AG04449 (cell line): ENCODE measurements at places on chromosomes 5 and 9.

GRCh38 chr9:18056269-18056992, 417.5 kb upstream of the ADAMTSL1 start:
- DNase-seq = no peak

DNA sequence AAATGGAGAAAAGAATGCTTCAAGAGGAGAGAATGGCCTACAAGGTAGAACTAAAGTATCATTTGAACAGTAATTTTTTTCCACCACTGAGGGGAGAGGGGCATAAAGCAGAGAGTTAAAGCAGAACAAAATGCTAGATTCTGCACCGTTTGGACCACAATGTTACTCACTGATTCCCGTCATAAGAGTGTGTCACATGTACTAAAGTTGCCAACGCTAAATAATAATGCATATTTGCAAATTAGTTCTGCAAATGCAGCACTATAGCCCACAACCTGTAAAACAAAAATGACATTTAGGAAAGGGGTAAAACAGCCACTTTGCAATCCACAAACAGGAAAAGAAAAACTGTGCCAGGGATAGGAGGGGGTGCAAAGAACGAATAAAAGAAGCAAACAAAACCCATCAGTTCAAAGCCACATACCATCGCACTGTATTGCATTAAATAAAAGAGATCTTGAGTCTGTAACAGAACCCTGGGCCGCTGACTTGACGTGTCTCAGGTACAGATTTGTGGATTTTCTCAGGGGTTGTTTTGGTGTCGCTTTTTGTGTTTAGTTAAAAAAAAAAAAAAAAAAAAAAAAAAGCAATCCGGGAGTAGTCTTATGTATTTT, 7.7 kb upstream of the NFIB start:
- DNase-seq = no peak

DNA sequence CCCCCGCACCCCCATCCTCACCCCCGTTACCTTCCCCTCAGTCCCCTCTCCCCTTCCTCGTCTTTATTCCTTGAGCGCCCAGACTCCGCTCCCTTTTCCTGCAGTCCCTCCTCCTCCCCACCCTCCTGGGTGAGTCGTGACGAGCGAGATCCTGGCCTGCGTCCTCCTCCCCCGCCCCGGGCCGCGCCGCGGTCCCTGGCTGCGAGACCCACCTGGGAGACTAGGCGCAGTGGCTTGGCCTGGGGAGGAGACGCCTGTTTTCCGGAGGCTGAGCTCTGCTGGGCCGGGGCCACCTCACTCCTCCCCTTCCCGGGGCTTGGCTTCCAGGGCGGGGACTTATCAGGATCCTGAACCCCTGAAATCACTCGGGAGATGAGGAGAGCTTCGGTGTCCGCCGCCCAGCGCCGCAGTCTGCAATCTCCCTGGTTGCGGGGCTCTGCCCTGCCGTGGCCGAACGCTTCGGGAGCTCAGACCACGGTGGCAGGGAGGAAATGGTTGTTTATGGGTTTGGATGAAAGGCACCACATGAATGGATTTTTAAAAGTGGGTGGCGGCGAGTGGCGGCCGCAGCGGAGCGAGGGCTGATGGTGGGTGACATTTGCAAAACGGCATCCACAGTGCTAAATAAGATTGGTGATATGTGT, 984 bp downstream of the STXBP1 start:
- no peak for DNase-seq

DNA sequence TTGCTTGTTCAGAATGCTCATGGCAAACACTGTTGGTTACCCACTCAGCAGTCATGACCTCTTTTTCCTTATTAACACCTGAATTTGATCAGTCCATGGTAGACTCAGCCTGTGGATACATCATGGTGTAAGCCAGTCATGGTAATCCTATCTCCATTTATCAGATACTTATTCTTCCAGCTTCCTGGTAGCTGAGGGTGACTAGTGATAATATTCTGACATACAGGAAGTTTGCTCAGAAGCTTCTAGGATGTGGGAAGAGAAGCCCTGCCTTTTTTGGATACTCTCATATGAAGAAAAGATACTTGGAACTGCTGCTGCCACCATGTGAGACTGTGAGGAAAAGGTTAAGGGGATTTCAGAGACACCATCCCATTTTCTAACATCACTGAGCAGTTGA, 7.3 kb downstream of the GDA start:
- DNase-seq = no peak

DNA sequence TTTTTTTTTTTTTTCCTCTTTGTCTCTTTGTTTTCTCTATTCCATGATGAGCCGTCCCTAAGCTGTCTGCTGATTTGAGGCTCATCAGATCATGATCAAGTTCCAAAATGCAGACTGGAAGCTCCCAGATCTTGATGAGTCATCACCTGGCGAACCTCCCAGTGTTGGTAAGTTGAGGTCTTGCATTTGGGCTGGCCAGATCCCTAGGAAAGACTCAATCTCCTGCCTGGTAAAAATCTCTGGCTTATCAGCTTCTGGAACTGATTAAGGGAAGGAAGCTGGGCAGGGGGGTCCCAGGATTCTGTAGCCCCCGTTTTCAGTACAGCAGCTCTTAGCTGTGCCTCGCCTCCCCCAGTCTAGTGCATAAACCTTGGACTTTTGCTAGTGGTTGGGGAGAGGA, 69.0 kb downstream of the TSPAN17 start:
- DNase-seq = peak; percentile 29

DNA sequence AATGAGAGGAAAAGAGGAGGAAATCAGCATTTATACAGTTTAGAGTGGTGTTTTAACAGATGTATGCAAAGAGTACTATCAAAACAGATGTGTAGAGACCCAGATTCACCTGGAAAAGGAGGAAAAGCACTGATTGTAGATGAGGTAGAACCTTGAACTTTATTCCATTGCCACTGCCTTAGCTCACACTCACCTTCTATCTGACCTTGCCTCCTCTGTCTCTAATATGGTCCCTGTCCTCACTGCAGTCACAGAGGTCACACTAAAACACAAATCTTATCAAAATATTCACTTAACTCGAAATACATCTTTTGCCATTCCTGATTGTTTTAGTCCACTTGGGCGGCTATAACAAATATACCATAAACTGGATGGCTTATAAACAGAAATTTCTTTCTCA, 7.0 kb downstream of the GIN1 start:
- DNase-seq = no peak

DNA sequence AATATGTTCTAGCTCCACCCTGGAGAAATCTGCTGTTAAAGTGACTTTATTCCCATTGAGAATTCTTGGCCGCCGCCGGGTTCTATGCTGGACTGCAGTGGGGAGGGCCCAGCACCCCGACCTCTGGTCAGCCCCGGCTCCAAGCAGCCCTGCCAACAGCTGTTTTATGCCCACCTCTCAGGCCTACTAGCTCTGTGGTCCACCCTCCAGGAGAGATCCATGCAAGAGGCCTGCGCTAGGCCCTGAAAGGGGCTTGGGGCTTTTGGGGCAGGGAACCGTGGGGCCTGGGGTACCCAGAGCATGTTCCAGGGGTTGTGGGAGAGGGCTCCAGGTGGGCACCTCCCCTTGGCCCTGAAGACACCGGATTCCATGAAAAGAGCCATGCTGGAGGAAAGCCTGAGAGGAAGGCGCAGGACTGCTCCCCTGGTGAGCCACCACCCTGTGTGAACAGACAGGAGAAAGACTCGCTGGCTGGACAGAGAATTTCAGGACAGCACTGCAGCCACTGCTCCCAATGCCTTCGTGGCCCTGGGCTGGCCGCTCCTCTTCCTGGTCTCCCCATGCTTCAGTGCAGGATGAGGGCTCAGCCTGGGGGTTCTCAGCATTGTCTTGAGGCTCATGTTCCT, 44.6 kb upstream of the RUFY1 start:
- no peak for DNase-seq

GRCh38 chr9:12838546-12838945, 63.7 kb downstream of the LURAP1L start:
- DNase-seq = no peak

- DNase-seq = no peak
Observed at GRCh38 chr9:69885474-69885929, 64.9 kb downstream of the CFAP95 start.

GRCh38 chr5:1746371-1747078, 53.1 kb downstream of the MRPL36 start:
- DNase-seq = no peak

DNA sequence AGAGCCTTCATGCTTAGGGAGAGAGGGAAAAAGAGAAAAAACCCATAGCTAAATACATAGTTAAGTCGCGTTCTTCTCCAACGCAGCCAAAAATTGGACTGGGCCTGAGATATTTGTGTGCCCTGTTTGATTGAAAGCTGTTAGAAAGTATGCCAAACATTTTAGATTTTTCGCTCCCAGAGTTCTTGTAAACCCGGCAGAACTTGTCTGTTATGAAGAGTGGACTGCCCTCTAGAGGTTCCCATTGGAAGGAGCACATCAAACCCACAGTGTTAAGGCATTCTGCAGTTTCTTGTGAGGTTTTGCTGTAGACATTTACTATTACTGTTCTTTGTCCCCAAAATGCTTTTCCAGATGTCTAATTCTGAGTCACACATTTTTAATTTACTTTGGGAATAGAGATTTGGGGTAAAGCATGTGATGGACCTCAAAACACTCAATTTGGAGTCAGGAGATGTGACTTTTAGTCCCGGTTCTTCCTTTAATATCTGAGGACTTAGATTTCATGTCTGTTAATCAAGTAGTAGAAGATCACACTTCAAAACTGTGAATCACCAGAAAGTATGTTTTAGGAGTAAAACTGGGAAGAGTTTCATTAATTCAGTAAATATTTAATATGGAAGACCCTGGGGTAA, 96.6 kb downstream of the PCSK1 start:
- DNase-seq = peak; percentile 72

DNA sequence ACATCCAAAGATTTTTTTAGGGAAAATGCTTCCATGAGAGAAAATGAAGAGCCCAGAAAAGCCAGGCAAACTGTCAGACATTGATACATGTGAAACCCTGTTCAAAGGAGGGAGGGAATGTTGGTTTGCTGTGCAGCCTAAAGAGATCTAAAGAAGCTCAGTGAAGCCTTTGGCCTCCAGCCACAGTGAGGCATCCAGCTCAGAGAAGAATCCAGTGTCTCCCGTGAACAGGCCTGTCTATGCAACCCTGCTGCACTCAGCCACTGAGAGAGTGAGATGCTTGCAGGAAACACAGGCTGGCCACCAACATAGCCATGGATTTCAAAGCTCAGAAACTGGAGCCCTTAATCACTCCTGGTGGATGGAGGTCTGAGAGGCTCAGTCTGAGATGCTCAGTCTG, 171.4 kb upstream of the PLCXD3 start:
- no peak for DNase-seq

DNA sequence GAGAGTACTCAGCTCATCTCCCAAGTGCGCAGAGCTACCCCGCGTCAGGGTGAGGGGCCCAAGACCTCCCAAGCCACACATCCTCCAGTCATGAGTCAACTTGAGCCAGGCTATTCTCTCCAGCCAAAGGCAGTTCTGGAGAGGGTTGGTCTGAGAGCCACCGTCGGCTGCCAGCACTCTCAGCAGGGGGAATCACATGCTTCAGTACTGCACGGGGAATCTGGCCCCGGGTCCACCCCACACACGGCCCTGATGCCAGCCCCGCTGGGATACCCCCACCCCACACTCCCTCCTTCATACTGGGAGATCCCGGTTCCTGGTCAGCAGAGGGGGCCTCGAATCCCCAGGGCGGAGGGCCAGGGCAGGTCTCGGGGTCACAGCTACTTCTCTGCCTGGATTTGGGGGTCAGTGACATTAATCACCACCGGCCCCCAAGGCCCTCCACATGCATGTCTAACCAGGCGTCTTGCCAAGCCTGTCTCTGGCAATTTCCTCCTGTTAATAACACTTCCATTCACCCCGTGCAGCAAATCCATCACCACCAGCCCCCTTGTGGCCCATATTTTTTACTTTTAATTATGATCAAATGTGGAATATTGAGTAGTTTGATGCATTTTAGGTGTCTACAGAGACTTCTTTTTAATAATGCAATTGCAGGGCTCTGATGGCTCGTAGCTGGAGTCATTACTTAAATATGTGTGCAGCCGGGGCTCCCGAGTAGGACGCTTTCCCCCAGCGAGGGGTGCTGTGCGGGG, 102.9 kb upstream of the PPP1R26 start:
- no peak for DNase-seq

- no peak for DNase-seq
Observed at GRCh38 chr5:35924950-35925722, 13.3 kb downstream of the CAPSL start.

- no peak for DNase-seq
Observed at GRCh38 chr5:146641941-146642340, 126.0 kb upstream of the GPR151 start.

DNA sequence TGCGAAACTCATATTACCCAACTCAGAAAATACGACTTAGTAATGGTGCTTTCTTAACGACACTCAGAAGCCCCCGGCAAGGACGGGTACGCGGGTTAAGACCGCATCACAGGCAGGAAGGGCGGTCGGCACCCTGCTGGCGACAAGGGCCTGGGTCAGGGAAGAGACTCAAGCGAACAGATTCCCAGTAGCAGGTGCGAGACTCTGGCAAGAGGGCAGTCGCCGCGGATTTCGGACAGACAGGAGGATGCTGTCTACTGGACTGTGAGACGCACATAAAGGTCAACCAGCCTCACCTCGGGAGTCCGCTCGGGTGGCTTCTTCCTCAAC, 398 bp downstream of the RAPGEF6 start:
- DNase-seq = no peak

DNA sequence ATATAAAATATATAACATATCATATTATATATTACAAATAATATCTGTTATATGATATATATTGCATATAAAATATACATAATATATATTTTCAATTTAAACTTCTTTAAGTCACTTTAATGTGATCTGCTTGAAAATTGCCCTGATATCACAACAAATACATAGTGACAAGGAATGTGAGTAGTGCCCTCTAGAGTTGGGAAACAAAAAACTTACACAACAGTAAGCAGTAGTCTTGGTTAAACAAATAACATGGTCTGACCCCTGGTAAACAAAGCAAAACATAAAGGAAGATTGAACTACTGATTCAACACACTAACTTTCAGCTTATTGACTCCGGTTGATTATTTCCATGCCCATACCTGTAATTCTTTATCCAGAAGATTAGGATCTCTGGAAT, 188.3 kb upstream of the NMUR2 start:
- DNase-seq = no peak

GRCh38 chr9:131405428-131405827, 11.5 kb downstream of the PRRC2B start:
- DNase-seq = peak; percentile 51

GRCh38 chr5:126736141-126736540, 40.8 kb upstream of the LMNB1 start:
- DNase-seq = no peak

DNA sequence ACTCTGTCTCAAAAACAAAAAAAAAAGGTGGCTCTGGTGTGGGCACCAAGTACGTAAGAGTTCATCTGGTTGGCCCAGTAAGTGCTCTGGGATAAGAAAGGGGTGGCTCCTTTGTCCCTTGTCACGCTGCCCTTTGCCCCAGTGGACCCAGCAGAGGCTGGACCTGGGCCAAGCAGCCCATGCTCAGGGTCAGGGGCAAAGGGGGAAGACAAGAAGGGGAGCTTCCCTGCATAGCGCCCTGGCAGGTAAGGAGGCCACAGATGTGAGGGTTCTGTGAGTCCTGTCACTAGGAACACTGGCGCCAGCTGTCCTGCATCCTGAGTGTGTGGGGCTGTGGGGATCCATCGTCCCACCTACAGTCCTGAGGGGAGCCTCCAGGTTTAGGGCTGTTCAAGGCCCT, 65.3 kb downstream of the GADD45G start:
- no peak for DNase-seq

GRCh38 chr9:133717113-133718031, 20.8 kb downstream of the SARDH start:
- no peak for DNase-seq
